ENCODE measurements at places on chromosomes 1 and 21.

DNA sequence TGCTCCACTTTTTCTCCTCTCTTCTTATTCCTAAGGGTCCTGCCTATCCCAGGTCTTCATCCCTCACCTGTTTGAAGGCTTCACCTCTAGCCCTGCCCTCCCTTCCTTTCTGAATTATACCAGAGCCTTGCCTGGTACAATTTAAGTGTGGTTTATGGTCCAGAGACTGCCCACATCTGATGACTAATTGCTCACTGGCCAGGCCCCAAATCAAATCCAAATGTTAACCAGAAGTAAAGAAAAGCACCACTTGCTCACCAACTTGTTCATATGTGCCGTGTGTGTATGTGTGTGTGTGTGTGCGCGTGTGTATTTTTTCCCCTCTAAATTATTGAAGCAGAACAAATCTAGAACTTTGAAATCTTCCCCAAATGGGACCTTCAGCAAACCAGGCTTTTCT lies 26.4 kb downstream of the MYOM3 start:
- DNase-seq: no peak

DNA sequence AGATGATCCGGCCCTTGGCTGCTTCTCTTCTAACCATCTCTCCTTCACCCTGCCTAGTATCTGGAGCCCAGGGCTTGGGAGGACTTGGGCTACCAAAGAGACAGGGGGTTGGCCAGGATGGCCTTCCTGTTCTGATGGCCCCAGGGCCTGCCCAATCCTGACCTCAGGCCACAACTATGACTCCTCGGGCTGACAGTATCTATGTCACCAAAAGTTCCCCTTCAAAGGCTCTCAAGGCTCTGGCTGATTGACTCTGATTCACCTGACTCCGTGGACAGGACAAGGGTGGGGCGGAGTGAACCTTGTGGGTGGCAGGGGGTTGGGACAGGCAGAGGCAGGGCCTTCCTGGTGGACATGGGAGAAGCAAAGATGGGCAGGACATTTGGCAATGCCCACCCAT lies 12.7 kb downstream of the MEF2D start:
- no peak for DNase-seq

GRCh38 chr1:40059338-40059959 lies 18.9 kb downstream of the CAP1 start:
- DNase-seq: peak; percentile 37

DNA sequence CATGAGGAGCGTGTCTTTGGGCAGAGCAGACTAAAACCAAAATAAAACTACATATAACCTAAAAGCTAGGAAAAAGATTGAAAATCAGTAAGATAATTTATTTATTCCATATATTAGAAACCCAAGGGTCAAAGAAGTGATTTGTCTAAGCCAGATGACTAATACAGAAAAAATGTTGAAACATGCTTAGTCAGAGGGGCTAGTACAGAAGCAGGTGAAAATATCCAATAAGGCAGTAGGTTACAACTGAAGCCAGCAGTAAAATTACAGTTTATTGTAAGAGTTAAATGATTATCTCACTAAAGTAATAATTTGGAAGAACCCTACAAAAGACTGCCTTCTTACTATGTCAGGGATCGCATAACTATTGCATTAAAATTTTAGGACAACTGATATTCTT lies 1190.9 kb upstream of the PRMT6 start:
- DNase-seq: no peak

DNA sequence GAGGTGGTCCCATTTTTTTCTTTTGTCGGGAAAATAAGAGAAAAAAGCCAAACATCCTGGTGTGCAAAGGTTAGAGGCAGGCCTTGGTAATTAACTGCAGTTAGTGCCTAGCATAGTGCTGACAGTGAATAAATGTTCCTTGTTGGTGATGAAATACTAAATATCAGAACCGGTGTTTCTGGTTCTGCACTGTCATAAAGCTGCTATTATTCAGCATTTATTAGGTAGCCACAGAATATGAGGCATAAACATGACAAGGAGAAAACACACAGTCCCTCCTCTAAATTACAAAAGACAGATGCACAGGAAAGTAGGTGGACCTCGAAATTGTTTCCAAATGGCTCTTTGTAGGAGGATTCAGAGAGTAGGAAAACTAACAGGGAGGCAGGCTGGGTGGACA lies 122.0 kb upstream of the ADGRL2 start:
- DNase-seq: no peak

GRCh38 chr1:9905010-9905409 lies 5.1 kb downstream of the CTNNBIP1 start:
- DNase-seq: no peak

- no peak for DNase-seq
Measured at GRCh38 chr1:219257751-219258150, 84.1 kb downstream of the LYPLAL1 start.

DNA sequence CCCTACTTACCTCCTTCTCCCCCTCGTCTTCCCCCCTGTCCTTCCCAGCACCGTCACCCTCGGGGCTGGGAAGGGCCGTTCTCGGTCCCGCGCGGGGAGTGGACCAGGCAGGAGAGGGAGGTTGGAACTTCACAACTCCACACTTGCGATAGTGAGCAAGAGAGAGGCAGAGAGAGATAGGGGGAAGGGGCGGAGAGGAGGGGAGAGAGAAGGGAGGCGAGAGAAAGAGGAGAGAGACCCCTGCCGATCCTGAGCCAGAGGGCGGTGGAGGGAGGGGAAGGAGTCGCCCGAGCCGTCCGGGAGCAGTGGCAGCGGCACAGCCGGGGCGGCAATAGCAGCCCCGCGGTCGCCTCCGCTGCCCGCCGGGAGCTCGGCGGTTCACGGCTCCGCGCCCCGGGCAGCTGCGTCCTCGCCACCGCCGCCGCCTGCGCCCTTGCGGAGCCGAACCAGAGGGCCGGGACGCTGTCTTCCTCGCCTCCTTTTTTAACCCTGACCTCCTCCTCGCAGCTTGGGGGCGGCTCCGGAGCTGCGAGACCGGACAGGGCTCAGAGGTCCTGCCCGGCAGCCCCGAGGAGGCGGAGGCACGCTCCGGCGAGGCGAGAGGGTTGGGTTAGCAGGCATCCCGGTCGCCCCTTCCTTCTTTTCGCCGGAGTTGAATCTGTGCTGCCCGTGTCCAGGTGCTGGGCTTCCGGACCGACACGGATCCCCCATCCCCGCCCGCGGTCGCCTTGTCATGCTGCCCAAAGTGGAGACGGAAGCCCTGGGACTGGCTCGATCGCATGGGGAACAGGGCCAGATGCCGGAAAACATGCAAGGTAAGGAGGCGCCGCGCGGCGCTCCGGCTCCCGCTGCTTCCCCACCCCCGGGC lies 11.7 kb downstream of the NR5A2 start:
- DNase-seq: no peak

Measured in central memory CD4-positive, alpha-beta T cell (primary cell).